ENCODE measurements at places on chromosomes 7 and 10.

DNA sequence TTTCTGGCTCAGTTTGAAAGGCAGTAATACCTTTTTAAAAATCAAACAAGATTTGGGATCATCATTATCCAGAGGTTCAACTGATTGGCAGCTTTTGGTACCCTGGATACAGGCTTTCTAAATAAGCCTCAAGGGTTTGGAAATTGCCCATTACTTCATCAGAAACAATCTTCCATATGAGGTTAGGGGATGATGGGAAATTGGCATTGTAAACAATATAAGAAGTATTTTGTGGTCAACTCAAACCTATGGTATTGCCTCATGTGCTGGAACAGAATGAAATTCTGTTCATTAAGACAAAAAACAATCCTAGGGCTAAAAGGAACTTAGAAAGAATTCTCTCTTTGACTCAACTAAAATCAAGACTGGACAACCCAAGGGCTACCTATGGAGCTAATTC is 92.6 kb upstream of the HECTD2 start:
- no peak for DNase-seq

- no peak for DNase-seq
These were observed 28.5 kb downstream of the CHCHD3 start for GRCh38 chr7:133053321-133053891.

GRCh38 chr7:8089036-8089780 is 120.6 kb downstream of the GLCCI1 start:
- DNase-seq: no peak

- no peak for DNase-seq
These were observed 33.6 kb downstream of the ANKRD16 start for GRCh38 chr10:5855979-5856700.

GRCh38 chr10:48506147-48506917 is 98.5 kb downstream of the ARHGAP22 start:
- no peak for DNase-seq

DNA sequence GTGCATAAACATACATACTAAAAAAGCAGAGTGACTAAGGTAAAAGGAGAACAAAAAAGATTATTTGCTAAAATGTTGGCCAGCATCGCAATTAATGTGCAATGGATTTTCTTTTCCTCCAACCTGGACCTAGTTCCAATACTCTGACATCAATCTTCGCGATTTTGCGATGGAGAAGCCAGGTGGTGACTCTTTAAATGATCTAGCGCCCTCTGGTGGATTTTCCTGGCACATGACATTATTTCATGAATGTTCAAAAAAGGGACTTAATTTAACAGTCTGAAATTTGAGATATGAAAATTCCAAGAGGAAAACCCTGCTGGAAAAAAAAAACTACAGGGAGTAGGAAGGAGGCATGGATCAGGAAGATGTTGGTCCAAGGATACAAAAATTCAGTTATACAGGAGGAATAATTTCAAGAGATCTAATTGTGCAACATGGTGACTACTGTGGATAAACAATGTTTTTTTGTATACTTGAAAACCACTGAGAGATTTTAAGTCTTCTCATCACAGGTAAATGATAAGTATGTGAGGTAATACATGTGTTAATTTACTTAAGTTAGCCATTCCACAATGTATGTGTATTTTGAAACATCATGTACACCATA is 4.3 kb upstream of the KCNMA1 start:
- DNase-seq: no peak

- DNase-seq: no peak
These were observed 14.2 kb downstream of the SLC37A3 start for GRCh38 chr7:140383954-140384713.

DNA sequence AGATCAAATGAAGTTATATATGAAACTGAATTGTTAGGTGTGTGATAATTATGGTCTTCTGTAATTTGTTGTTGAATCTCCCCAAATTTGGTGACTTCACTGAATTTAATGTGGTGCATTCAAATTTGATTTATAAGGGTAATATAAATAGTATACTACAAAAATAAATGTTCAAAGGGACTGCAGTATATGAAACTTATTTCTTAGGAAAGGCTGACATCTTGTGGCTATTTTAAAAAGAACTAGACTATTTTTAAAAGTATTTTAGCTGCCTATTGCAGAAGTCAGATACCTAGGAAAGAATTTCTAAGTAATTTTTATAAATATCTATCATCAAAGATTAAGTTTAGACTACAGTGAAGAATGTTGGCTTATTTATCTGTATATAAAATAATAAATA is 36.6 kb downstream of the ATRNL1 start:
- DNase-seq: no peak

- DNase-seq: no peak
These were observed 73.6 kb downstream of the EMX2 start for GRCh38 chr10:117616179-117616578.

DNA sequence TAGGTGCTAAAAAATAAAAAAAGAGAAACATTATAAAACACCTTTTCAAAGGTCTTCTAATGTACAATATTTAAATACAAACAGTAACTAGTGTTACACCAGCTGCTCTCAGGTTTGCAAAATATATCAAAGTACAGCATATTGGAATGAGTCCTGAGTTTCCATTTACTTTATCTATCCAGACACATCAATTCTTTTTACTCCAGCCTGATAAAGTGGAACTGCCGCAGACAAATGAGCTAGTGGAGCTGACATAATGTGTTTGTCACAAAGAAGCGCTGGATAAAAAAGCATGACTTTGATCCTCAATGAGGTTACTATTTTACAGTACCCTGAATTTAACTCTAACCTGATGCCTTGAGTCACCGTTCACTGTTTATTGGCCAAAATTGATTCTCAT is 1243.1 kb downstream of the GATA3 start:
- DNase-seq: no peak

DNA sequence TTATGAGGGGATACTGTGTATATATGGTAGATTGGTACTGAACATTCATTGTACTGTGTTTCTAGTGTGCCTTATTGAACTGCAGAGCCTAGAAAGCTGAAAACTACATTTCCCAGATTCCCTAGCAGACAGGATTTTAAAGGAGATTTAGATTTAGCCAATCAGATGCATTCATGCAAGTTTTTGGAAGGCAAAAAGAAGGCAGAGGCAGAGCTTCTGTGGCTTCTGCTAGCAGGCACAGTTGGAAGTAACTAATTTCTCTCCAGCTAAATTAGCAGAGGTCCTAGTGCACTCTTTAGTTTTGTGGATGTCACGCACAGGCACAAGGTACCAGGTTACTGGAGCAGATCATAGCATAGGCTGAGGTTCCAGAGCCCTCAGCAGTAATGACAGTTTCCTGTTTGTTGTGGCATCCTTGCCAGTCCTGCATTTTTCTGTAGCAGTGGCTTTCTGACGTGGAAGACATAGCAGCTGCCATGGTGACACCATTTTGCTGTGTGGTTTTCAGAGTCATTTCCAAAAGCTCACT is 83.7 kb upstream of the CCDC71L start:
- no peak for DNase-seq

Data from stimulated activated CD4-positive, alpha-beta T cell treated with anti-CD3 and anti-CD28 coated beads, Interleukin-15, amount 100 ng/mL, for 1 hour (primary cell).